ENCODE measurements at places on chromosomes 1 and 21.

DNA sequence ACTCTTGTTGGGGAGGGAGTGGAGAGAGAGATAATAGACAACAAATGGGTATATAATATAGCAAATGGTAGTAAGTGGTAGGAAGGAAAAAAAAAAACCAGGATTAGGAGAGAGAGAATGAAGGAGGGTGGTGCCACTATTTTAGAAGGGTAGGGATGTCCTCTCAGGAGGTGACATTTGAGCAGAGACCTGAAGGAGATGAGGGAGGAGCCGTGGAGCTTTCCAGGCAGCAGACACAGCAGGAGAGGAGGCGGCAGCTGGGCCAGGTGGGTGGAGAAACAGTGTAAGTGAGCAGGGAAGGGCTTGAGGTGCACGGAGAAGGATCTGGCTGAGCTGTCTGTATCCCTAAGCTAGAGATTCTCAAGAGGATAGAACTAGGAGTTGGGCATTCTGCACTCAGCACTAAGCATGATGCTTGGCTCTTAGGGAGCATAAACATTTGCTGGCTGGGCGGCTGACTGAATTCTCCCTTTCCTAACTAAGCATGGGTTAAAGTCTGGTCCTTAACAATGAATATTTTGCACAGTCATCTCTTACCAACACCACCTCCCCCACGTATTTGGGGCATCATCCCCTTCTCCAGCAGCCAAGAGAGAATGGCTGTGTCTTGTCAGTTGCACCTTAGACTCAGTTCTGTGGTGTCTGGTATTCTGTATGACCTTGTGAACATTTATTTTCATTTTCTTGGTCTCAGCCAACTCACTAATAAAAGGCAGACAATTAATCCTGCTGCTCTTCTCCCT lies 27.6 kb upstream of the SARS1 start:
- no peak for DNase-seq

GRCh38 chr1:43314233-43314632 lies 13.5 kb downstream of the TIE1 start:
- no peak for DNase-seq

GRCh38 chr1:55060133-55060999 lies 21.0 kb downstream of the PCSK9 start:
- no peak for DNase-seq

- no peak for DNase-seq
Observed at GRCh38 chr1:53826367-53826766, 11.7 kb downstream of the NDC1 start.

- DNase-seq, result peak; percentile 52
Observed at GRCh38 chr1:151510957-151511635, at the start of gene CGN. TSS of gene CGN (plus strand) at chr1:151511387. CDS start at chr1:151518520, 7,133 bp downstream.

- no peak for DNase-seq
Observed at GRCh38 chr1:56866656-56867055, 12.1 kb downstream of the C8A start.

DNA sequence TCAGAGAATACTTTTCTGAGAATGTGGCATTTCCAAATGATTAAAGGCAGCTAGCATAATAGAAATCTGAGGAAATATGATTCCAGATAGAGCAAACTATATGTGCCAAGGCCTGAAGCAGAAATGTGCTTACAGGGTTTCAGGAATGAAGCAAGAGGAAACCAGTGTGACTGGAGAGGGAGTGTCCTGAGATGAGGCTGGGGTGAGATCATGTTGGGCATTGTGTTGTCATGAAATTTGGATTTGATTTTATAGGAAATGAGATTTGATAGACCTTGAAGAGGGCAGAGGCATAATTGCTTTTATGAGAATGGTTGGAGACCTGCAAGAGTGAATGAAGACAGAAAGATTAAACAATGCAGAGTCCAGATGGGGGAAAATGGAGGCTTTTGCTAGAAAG lies 338.1 kb upstream of the SNX7 start:
- DNase-seq, result no peak

- DNase-seq, result no peak
Observed at GRCh38 chr1:62373221-62373620, 54.0 kb upstream of the KANK4 start.

DNA sequence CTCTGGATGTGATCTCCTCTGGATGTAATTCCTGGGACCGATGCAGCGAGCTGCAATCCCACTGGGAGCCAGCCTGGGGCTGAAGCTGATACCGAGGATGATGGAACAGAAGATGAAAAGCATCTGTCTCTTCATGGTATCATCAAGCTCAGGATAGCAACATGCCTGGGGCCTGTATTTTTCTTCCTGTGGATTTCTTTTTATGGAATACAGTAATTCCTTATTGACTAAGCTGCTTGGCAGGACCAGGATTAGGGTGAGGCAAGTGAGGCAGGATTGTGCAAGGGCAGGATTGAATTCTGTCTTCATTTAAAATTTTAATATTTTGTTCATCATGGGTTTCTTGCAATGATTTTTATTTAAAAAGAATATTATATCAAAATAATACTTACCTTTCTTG lies 86.6 kb downstream of the SLC25A24 start:
- no peak for DNase-seq

DNA sequence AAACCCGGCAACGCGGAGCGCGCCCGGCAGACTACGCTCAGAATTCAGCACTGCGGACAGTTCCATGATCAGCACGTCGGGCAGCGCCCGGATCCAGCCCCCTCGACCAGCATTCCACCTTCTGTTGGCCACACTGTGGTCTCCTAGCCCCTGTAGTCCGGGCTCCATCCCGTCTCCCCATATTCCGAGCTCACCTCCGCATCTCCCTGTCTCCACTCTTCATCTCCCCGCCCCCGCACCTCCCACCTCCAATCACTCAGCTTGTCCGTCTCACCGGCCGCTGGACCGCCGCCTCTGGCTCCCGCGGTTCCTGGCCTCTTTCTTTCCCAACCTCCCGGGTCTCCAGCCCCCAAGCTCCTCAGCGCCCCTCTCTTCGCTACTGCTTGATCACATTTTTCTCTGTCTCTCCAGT lies 500 bp downstream of the EPHA10 start:
- no peak for DNase-seq

DNA sequence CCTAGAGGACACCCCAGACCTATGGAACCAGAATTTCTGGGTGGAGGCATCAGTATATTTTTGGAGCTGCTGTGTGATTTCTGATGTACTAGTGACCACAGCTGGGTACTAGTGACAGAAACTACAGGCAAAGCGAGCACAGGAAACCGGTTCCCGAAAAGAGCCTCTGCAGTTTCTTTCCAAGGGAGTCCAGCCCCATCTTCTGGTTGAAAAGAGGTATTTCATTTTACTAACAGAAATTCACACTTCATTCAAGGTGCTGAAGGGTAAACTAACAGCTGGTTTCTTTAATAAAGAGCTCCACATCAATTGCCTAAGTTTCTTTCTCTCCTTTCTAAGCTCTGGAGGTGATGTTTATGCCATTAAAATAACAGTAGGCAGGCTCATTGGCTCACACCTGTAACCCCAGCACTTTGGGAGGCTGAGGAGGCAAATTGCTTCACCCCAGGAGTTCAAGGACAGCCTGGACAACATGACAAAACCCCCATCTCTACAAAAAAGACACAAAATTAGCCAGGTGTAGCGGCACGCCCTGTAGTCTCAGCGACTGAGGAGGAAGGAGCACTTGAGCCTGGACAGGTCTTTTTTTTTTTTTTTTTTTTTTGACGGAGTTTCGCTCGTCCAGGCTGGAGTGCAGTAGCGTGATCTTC lies 22.0 kb downstream of the THAP3 start:
- DNase-seq, result no peak

DNA sequence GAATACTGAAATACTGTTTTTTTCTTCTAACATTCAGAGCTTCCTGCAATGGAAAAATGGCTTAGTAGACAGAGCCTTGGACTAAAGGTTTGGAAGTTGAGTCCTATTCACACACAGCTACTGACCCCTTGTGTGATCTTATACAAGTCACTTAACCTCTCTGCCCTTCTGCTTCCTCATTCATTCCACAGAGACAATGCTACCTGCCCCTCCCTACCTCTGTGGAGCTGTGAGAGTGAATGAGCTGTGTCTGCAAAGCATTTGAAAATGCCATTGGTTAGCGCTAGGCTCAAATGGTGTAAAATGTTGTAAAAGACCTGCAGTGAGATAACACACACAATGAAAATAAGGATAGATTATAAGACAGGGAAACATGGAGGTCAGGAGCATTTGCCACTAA lies 214.4 kb downstream of the BARHL2 start:
- no peak for DNase-seq

GRCh38 chr21:39110431-39110830 lies 72.8 kb downstream of the PSMG1 start:
- DNase-seq, result no peak

DNA sequence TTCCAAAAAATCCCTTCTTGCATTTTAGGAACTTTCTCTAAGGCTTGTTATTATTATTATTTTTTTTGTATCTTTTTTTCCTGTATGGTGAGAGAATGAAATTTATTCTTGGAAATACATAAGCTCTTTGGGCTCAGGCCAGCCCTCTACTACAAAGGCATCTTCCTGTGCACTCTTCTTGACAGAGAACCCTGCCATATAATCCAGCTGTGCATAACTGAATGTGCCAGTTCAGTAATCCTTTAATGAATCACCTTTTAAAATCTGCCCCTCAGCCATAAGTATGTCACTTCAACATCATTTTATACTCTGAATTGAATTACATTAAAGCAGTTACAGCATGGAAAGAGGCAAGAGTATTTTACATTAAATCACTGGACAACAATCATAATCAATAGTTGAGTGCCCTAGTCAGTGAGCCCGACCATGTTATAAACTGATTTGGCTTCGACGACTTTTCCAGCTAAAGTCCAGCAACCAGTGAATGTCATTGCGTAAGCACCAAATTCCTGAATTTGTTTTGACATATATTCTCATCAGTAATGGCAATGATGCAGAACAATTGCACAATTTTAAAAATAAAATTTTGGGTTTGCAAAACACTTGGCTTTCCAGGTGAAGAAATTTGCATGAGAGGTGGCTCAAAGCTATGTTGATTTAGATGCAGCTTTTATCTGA lies 59.2 kb upstream of the KCNK2 start:
- no peak for DNase-seq

- no peak for DNase-seq
Observed at GRCh38 chr1:28449904-28450303, 55.9 kb upstream of the RCC1 start.
